Diencephalon (tissue), 1 donor: ENCODE measurements at places on chromosomes 4 and X. TPM values are rescaled to one million over a fixed set of nuclear protein-coding genes. Genes with fewer than 3 reads are reported as not detected.

Gene CNGA1
- total RNA-seq: 0.46 TPM

Gene FGFBP1
- total RNA-seq: not detected

Gene PAGE1
- total RNA-seq: not detected

Gene IL13RA1
- 9.5 TPM for total RNA-seq

Gene CENPVL1
- 6.7 TPM for total RNA-seq

Gene MAGEB1
- not detected for total RNA-seq

Gene FAAH2
- 6.2 TPM for total RNA-seq

Gene DDX53
- total RNA-seq: not detected

Gene FAM50A
- 26.1 TPM for total RNA-seq

Gene MAGEA12
- not detected for total RNA-seq

Gene DUX4
- not detected for total RNA-seq

Gene SOD3
- total RNA-seq: 1.4 TPM

Gene HDX
- total RNA-seq: 13.8 TPM

Gene GABRE
- total RNA-seq: 4.4 TPM

Gene COX7B2
- not detected for total RNA-seq
